ENCODE measurements at places on chromosomes 12 and 14.

- no peak for DNase-seq
Measured at GRCh38 chr12:109423392-109423791, 53.7 kb downstream of the KCTD10 start.

DNA sequence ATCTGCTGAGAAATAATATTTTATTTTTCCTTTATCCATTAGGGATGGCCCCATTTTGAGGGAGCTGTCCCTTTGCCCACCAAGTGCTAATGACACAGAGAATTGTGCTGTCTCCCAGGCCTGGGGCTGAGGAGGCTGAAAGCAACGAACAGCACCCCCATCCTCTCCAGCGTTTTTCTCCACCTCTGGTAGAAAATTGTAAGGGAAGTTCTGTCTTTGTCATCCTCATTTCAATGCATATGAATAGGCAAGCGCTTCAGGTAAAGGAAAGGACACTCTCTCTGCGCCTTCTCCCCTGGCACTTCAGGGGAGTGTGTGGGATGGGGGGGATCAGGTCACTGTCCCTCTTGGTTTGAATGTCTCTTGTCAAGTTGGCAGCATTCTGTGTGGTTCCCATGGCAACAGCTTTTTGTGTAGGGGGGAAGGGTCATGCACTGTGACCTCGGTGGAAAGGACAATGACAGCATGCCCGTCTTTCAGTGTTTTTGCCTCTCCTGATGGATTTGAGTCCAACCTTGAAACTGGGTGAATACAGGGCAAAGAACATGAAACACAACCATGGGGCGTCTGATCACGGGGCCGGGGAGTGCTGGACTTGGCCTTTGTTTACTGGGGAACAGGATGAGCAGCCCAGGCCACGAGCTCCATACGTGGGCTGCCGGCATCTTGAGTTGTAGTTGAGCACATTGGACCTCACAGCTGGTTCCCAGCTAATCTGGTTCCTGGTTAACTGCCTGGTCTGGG, 230.2 kb downstream of the VRK1 start:
- DNase-seq: no peak

DNA sequence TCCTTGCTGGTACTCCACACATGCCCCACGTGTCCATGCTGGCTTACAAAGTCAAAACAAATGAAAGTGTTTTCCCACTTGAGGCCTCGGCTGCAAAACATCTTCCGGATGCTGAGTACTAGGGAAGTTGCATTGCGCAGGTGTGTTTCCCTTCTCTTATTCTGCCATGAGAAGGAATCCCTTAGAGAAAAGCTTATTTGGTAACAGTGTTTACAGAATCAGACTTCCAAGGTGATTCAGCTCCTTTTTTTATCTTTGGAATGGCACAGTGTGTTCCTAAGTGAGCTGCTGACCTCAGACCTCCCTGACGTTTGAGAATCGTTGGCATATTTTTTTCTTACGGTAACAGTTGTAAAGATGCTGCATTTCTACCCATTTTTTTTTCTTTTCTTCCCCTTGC, 211.3 kb downstream of the ESR2 start:
- DNase-seq: no peak

DNA sequence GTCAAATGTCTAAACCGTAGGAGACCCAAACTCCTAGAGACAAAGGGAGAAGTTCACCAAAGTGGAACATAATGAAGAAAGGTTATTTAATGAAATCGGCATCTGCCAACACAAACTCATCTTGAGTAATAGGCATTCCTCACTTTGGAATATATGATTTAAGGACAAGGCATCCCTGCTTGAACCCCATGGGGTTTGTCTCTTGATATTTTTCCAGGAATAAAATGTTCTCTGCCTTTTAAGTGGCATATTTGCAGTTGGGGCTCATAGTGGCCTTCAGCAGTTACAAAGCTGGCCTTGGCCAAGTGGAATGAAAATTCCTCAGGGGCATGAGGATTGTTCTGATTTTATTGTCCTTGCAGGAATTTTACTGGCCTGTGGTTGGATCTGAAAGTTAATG, 7.1 kb downstream of the POP5 start:
- no peak for DNase-seq

DNA sequence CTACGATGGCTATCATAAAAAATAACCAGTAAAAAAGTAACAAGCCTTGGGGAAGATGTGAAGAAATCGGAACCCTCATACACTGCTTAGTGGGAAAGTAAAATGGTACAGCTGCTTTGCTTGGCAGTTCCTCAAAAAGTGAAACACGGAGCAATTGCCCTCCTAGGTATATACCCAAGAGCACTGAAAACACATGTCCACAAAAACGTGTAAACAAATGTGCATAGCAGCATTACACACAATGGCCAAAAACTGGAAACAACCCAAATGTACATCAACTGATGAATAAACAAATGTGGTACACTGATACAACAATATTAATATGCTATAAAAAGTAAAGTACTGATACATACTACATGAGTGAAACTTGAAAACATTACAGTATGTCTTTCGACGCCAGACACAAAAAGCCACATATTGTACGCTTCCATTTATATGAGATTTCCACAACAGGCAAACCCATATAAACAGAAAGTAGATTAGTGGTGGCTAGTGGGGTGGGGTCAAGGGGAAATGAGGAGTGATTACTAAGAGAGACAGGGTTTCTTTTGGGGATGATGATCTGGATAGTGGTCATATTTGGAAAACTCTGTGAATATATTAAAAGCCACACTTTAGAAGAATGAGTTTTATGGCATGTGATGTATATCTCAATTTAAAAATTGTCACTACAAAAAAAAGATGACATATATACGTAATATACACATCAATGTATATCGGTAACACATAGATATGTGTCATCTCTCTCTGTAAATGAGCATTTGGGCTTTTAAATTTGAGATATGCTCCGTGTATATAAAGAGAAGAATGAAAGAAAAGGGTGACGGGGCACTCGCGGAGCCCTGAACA, 996 bp downstream of the SLC41A2 start:
- DNase-seq: no peak

- no peak for DNase-seq
Measured at GRCh38 chr14:87615047-87615446, 377.9 kb downstream of the GALC start.

- no peak for DNase-seq
Measured at GRCh38 chr12:32894566-32894965, 2.0 kb downstream of the PKP2 start.

DNA sequence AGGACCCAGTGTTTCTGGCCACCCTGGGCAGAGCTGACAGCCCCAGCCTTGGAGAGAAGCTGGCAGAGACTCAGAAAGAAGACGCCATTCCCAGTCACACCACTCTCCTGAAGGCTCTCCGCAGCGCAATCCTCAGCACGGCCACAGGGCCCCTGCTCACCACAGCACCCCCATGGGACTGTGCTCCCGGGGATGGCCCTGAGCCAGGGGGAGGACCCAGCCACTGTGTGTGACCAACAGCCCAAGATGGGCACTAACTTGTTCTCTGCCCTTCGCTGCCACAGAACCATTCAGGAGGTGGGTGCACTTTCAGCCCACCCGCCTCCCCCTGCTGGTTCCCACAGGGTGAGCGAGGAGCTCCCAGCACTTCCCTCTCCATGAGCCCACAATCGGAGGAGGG, 57.1 kb downstream of the CCNK start:
- no peak for DNase-seq

GRCh38 chr12:94175763-94176668, 27.6 kb downstream of the PLXNC1 start:
- DNase-seq: no peak

GRCh38 chr12:71686658-71687025, 760 bp downstream of the TMEM19 start:
- no peak for DNase-seq

- DNase-seq: no peak
Measured at GRCh38 chr14:96050482-96050881, 11.3 kb downstream of the C14orf132 start.

GRCh38 chr12:112353393-112353792, 28.8 kb downstream of the HECTD4 start:
- no peak for DNase-seq

DNA sequence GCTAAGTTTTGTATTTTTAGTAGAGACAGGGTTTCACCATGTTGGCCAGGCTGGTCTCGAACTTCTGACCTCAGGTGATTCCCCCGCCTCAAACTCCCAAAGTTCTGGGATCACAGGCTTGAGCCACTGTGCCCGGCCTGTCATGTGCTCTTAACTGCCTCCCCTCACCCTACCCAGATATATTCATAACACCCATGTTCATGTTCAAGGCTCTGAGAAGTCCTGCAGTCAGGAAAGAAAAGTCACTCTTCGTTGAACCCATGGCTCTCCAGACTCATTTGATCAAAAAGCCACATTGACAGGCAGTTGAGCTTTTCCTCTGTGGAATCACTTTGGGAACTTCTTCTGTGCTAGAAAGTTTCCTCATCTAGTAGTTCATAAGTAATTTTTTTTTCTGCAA, 545.5 kb upstream of the TBX3 start:
- no peak for DNase-seq

- DNase-seq: no peak
Measured at GRCh38 chr12:80509781-80510556, 65.9 kb downstream of the PTPRQ start.

GRCh38 chr12:68031881-68032739, 42.9 kb downstream of the IFNG-AS1 start:
- no peak for DNase-seq

DNA sequence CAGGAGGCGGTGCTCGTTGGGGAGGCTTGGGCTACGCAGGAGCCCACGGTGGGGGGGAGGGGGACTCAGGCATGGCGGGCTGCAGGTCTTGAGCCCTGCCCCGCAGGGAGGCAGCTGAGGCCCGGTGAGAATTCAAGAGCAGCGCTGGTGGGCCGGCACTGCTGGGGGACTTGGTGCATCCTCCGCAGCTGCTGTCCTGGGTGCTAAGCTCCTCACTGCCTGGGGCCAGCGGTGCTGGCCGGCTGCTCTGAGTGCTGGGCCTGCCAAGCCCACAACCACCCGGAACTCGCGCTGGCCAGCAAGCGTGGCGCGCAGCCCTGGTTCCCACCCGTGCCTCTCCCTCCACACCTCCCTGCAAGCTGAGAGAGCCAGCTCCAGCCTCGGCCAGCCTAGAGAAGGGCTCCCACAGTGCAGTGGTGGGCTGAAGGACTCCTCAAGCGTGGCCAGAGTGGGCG, 3.2 kb downstream of the METTL25 start:
- DNase-seq: no peak

DNA sequence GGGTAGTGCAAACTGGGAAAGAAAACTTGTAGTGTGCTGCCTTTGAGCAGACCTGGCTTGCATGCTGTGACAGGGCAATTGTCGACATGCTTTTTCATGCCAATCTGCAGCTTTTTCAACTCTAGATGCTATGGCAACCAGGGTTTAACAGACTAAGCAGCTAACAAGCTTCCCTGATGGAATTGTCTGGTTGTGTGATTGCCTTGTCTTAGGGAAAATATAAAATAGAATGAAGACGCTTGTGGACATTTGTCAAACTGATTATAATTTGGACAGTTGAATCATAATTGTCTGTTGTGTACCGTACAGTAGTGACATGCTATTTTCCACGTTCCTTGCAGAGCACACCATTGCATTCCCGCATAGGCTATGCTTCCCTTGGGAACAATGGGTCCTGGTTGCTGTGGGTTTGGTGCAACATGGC, 113.0 kb downstream of the FOXG1 start:
- DNase-seq: no peak

DNA sequence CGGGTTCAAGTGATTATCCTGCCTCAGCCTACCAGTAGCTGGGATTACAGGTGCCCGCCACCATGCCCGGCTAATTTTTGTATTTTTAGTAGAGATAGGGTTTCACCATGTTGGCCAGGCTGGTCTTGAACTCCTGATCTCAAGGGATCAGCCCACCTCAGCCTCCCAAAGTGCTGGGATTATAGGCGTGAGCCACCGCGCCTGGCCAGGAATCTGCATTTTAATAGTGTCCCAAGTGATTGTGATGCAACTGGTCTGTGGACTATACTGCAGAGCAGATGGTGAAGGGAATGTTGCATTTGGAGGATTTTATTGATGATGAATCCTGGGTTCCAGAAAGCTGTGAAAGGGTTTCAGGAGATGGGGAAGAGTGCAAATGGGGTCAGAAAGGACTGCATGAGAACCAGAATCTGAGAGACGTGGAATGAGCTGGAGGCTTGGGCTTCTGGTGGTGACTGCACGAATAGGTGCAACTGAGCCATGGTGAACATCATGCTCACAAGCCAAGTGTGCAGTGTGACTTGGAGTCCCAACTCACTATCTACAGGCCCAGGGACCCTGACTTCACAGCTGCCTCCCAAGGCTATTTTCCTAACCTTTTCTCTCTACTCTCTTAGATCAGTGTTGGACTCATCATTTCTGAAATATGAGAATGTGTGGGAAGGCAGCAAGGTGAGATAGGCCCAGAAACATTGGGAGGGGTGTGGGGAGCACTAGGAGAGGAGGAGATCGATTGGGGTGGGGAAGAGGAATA, 4.5 kb downstream of the RPS26 start:
- no peak for DNase-seq

DNA sequence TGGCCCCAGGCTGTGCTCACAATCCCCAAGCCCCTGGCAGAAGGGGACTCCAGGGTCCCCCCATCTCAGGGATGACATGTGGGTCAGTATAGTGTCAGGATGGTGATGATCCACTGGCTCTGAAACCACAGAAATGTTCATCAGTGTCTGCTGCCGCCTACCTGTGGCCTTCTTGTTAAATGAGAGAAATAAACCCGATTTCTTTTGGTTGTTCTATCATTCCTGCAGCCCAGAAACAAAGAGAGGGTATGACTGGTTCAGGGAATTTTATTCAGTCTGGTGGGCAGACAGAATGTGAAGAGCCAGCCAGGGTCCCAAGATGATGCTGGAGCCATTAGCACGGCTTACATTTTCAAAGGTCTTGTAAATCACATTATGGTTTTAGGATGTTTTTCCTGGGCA, 86.6 kb downstream of the CRADD start:
- no peak for DNase-seq

DNA sequence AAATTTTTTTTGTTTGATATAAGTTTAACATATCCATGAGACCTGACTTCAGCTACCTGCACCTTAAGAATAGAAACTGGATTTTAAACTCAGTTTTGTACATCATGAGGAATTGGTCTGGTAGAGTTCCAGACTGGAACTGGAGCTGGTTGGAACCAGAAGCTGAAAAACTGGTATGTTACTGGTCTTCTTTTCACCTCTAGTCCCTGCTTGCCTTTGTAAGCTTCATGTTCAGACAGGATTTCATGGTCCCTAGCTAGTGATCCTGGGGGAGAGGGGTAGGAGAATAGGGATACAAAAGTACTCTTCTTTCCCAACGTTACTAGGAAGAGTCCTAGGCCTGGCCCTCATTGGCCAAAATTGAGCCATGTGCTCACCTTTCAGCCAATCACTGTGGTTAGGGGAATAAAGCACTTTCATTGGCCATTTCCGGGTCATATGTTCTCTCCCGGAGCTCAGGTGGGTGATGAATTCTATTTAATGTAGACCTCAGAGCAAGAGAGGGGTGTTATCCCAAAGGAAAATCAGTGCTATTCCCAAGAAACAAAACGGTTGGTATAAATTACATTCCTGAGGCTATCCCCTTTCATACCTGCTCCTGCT, 36.9 kb upstream of the APPL2 start:
- DNase-seq: no peak

GRCh38 chr14:69992564-69992963, 113.3 kb downstream of the SMOC1 start:
- DNase-seq: no peak

- no peak for DNase-seq
Measured at GRCh38 chr14:45939572-45939971, 686.6 kb upstream of the MIS18BP1 start.

GRCh38 chr14:69582212-69582611, 7.5 kb upstream of the CCDC177 start:
- DNase-seq: no peak

Measured in stimulated activated CD8-positive, alpha-beta memory T cell treated with anti-CD3 and anti-CD28 coated beads, Interleukin-15, amount 100 ng/mL, for 24 hours (primary cell).